Ovary (tissue), 10 donors: ENCODE measurements at places on chromosomes 6 and 20. TPM values are rescaled to one million over a fixed set of nuclear protein-coding genes. Genes with fewer than 3 reads are reported as not detected.

CDSN gene
- total RNA-seq, result not detected

PNPLA1 gene
- not detected for total RNA-seq

RIMS4 gene
- total RNA-seq, result 8.5 TPM

TMEM74B gene
- 1.6 TPM for total RNA-seq
